ENCODE measurements at places on chromosomes 2 and 18.

DNA sequence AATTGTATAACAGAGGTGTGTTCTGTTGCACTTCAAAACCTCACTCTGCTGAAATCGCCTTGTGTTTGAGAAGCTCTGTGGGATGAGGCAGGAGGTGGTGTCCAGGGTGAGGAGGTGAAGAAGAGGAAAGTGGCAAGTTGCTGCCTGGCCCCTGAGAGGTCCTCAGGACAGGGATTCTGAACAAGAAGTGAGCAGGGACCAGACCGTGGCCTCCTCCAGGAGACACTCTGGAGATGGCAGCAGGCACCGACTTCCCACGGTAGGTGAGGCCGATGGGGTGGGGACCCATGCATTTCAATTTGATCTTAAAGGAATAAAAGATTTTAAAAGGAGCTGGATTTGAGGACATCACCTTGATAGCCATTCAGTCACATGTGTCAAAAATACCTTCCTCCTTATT, 37.5 kb upstream of the LAMA1 start:
- DNase-seq = no peak

DNA sequence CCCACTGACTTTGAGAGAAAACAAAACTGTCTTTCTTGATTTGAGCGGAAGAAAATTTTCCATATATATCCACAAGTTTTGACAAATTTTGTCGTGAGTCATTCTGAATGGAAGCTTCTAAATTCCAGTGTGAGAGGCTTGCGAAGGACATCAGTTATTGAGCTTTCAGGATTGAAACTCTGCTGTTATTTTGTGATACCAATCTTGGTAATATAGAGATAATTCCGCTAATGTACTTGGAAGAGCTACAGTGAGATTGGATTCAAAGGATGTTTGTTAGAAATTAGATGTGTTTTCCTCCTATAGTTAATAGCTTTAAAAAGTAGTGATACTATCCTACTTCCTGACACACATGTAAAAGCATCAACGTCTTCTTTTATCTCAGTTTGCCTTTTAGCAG, 61.4 kb downstream of the RBM43 start:
- no peak for DNase-seq

- no peak for DNase-seq
Observed at GRCh38 chr2:218963601-218964000, 4.1 kb downstream of the CDK5R2 start.

DNA sequence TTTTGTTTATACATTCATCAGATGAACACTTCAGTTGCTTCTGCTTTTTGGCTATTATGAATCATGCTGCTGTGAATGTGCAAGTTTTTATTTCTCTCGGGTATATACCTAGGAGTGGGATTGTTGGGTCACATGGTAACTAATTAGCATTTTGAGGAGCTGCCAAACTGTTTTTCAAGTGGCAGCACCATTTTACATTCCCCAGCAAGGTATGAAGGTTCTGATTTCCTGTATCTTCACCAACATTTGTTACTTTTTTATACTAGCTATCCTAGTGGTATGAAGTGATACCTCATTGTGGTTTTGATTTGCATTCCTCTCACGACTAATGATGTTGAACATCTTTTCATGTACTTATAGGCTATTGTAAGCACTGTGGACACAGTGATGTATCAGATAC, 53.9 kb downstream of the DYNC1I2 start:
- DNase-seq = no peak

DNA sequence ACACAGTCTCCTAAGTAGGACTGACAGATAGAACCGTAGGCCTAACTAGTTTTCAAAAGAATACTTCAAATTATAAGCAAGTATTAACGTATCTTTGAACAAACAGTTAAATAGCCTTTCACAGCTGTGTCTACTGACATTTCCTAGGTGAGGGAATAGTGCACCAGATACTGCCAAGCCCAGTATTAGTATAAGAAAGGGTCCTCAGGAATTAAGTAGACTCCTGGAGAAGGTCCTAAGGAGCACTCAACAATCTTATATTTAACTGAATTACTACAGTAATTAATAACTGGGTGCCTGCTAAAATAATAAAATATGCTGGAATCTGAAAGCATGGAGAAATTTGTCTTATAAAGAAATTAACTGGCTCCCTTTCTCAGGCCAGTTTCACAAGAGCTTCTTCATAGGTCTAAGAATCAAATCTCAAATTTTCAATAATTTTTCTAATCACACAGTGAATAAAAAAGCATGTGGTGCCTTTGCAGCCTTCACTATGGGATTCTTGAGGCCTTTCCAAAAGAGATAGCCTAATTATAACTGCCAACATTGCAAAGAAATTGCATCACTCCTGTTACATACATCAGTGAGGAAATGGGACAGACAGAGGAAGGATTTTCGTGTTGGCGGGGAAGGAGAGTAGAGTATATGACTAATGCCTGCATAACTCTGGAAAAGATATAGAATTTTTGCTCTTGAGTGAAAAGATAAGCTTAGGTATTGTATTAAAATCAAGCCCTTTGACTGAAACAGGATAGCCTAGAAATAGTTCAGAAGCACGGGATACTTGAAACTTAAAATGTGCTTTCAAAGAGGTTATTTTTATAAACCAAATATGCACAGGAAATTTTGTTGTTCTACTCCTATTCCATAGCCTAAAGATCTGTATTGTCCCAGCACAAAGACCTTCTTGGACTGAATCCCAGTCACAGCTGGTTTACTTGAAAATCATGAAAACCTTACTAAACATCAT, 228.6 kb upstream of the STK17B start:
- no peak for DNase-seq

DNA sequence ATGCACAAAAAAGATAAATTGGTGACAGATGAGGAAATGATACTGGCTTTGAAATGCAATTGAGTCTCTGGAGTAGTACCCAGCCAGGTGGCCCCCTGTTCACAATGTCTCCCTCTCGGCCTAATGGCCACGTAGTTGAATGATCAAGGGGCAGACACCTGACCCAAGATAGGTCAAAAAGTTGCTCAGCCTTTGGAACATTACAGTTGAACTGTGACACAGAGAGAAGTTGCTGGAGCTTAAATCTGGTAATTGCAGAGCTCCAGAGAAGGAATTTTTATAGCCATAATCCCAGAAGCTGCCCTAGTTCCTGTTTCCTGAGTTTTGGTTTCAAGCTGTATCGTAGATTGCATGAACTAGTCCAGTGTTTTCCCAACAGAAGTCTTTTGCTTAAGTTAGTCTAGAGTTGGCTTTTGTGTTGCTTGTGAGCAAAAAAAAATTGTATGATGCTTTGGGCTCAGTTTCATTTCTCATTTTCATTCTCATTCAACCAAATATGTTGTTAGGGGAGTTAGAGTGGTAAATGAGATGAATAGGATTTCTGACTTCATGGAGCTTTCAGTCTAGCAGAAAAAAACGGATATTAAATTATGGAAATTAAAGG, 117.9 kb downstream of the CSRNP3 start:
- DNase-seq = no peak

GRCh38 chr2:220499225-220499624, 871.8 kb downstream of the SLC4A3 start:
- DNase-seq = no peak

DNA sequence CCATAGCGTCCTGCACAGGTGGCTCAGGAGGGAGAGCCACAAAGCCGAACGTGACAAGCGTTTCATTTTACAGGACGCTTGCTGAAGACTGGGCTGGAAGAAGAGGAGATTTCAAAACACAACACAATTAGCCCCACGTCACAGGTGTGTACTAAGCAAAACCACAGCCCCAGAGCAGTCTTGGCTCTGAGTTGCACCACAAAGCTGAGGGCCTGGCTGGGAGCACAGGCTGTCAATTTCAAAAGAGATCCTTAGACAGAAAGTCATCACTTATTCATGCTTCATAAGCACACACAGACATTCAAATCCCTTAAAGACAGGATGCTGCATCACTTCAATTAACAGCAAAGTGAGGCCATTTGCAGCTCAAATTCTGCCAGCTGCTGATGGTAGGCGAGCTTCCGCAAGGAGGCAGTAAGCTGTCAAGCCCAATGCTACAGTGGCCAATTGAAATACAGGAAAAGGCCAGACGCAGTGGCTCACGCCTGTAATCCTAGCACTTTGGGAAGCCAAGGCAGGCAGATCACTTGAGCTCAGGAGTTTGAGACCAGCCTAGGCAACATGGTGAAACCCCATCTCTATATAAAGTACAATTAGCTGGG, 79.6 kb downstream of the SKA1 start:
- DNase-seq = no peak

DNA sequence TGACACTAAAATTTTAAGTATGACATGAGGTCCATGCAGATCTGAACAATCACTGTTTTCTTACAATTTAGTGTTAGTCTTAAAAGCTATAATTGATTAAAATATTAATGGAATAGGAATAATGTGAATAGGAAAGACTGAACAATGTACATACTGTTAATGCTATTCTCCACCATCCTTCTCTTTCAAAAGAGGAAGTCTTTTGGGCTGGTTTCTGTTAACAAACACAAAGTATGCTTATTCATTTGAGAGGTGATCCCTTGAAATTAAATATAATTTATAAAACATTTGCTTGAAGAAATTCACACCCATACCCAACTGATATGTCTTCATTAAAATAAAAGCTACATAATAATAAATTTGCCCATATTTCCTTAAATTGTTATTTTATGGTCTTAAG, 2.3 kb downstream of the STPG4 start:
- DNase-seq = no peak

GRCh38 chr2:5696404-5696944, 4.3 kb downstream of the SOX11 start:
- DNase-seq = no peak

- DNase-seq = no peak
Observed at GRCh38 chr2:48449073-48449840, 80.7 kb upstream of the STON1 start.

DNA sequence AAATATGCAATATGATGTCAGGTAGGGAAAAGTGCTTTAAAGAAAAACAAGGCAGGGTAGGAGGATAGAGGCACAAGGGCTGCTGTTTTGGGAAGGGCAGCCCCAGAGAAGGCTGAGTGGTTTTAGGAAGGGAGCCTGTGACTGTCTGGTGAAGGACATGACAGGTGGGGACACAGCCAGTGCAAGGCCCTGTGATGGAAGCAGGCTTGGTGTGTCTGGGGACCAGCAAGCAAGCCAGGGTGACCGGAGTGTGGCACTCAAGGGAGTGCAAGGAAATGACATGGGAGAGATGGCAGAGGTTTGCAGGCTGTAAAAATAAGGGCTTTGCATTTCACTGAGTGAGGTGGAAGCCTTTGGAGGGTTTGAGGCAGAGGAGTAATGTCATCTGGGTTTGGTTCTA, 62.0 kb downstream of the LTBP1 start:
- DNase-seq = no peak

DNA sequence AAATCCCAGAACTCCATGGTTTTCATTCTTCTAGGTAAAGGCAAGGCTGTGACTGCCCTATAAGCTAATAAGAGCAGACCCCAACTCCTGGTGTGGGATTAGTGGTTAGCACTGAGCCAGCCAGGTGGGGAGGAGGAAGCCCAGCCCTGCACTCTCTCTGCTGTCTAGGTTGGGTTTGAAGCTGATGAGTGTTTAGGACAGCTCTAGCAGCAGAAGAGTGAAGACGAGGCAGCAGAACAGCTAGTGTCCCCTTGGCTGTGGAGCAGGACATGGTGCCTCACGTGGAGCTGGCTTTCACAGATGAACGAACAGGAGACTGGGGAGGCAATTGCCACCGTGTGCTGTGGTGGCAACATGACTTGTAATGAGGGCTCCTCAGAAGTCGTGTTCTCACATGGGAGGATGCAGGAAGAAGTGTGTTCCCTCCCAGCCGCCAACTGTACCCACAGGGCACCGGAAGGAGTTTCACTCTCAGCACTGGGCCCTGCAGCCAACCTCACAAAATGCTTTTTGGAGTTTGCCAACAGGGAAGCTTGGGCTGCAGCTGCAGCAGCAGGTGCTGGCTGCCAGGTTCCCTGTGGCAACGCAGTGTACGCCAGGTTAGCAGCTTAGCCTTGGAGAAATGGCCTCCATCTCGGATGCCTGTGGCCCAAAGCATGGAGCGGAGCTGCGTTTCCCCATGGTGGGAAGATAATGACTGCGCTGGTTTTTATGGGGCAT, 328.2 kb downstream of the SETBP1 start:
- DNase-seq = no peak

GRCh38 chr2:223884399-223884798, 47.0 kb upstream of the AP1S3 start:
- no peak for DNase-seq

DNA sequence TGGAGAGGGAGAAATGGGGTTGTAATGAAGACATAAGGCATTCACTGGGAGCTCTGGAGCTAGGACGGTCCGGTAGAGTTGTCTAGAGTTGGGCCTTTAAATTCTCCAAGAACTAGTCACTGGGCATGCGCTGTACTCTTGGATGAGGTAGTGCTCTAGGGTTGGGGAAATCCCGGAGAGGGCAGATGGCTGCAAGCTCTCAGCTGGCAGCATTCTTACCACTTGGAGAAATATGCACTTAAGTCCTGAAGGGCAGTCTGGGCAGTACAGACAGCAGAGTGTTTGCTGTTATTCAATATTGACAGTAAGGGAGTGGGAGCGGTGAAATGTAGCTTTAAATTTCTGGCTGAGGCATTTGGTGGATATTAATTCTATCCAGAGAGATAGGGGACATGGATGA, 214.6 kb downstream of the RDH14 start:
- no peak for DNase-seq

DNA sequence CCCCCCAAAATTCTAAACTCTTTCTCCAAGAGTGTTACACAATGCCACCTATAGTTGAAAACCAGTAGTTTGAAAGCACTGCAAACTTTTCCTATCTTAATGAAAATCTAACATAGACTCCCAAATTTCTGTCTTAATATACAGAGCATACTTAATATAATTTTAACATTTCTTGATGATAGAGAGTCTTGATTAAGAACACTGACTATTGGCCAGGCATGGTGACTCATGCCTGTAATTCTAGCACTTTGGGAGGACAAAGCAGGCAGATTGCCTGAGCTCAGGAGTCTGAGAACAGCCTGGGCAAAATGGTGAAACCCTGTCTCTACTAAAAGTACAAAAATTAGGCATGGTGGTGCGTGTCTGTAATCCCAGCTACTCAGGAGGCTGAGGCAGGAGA, 34.2 kb downstream of the ASXL2 start:
- no peak for DNase-seq
